ENCODE measurements at places on chromosomes 16 and 17. TPM values are rescaled to one million over a fixed set of nuclear protein-coding genes. Genes with fewer than 3 reads are reported as not detected.

The AATK gene
- total RNA-seq, result 0.94 TPM

GRCh38 chr17:17181666-17182597, 24.2 kb downstream of the PLD6 start:
- DNase-seq, result no peak

DNA sequence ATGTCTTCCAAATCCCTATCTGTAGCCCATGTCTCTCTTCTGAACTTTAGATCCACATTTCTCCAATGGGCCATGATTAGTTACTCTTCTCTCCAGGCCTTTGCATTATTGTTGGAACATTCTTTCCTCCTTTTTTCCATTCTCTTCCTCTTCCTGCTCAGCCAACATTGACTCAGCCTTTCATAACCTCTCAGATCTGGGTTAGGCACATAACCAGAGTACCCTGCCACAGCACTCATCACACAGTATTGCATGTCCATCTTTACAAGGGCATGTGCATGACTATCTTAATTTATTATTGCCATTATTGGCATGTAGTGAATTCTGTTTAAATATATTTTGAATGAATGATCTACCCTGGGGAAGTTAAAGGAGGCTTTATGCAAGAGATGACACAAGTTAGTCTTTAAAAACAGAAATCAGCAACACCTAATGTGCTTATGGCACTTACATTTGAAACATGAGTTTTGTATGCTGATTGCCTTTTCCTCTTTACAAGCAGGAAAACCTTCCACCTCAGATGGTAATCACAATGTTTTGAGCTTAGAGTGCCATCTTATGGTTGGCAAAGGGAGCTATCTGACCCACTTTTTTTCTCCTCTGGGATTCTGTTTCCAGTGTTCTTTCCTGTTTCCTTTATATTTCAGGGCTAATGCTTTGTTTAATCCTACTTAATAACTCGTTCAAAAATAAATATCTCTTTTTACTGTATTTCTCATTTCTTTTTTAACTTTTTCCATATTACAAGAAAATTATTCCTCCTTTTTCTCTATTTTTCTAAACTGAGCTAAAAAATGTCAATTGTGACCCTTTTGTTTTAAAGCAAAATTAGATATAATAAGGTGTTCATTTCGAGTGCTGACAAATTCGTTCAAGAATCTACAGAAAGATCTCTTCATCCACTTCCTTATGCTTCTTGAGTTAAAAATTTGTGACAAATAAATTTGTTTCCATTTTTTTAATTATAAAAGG, 151.0 kb upstream of the RBL2 start:
- peak; percentile 34 for DNase-seq

DNA sequence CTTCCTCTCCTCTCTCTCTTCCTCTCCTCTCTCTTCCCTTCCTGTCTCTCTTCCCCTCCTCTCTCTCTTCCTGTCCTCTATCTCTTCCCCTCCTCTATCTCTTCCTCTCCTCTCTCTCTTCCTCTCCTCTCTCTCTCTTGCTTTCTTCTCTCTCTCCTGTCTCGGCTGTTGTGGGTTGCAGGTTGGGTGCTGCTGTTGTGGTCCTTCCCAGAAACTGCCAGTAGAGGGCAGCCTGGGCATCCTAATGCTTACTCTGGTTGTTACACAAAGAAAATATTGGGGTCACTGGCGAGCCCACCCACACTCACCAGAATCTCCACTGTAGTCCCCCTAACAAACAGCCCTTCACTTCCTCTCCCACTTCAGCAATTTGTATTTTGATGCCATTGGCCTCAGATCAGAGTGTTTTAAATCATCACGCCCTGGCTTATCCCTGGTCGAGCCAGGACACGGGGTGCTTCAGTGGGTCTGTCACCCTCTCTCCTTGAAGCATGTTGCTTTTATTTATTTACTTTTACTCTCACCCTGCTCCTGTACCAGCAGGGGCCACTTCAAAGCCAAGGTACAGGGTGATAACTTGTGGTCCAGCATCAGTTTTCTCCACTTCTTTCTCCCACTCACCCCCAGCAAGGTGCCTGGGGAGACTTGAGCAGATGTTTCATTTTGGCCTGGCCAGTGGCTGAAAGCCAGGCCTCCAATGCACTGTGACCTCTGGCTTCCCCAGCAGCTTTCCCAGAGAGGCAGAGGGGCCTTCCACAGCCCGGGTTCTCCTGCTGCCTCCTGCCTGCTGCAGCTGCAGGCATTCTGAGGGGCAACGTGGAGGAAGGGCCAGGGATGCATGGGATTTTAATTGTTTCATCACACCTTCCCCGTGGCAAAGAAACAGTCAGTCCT, 4.7 kb upstream of the MMP15 start:
- DNase-seq, result peak; percentile 66

DNA sequence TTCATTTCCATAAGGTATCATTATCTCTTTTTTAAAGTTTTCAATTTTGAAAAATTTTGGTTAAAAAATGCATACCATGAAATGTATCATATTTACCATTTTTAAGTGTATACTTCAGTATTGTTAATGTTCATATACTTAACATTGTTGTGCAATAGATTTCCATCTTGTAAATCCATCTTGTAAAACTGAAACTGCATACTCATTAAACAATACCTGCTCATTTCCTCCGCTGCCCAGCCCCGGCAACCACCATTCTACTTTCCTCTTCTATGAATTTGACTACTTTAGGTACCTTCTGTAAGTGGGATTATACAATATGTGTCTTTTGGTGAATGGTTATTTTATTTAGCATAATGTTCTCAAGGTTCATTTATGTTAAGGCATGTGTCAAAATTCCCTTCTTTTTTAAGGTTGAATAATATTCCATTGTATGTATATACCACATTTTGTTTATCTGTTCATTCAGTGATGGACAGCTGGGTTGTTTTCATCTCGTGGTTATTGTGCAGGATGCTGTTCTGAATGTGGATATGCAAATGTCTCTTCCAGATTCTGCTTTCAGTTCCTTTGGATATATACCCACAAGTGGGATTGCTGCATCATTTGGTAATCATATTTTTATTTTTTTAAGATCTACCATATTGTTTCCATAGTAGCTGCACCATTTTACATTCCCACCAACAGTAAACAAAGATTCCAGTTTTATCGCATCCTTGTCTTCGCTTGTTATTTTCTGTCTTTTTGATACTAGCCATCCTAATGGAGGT, 6.7 kb downstream of the CCL2 start:
- no peak for DNase-seq
